ENCODE measurements at places on chromosomes 16 and 17.

DNA sequence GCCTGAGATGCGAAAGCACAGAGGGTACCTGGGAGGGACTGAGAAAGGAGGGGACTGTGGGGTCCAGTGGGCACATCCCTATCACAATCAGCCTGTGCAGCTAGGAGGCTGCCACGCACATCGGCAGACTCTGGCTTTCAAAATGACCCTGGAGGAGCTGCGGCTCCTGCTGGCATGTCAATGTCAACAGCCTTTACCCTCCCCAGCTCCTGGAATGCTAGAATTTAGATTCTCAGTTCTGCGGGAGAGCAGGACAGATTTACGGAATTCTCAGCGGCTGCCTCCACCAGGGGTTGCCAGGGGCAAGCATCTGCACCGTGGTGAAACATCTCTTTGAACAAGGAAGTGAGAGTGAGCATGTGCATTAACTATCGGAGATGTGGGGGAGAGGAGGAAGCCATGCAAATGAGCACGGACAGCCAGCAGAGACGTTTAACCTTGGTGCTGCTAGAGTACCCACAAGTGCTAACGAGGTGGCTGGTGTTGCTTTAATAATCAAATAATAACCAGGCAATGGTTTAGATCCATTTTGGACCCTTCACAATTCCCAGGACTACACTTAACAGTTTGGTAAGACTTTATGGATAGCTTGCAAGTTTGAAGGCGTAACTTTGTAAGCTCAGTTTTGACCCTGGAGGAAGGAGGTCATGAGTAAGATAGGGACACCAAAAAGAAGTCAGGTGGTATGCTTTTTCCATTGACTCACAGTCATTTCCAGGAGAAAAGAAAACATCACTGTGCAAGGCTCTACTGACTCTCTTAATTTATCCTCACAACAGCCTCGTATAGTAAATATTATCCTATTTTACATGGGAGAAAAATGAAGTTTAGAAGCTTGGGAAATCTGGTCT is 54.1 kb downstream of the XYLT1 start:
- DNase-seq = no peak

- no peak for DNase-seq
Measured at GRCh38 chr16:47132308-47132707, 11.4 kb downstream of the NETO2 start.

DNA sequence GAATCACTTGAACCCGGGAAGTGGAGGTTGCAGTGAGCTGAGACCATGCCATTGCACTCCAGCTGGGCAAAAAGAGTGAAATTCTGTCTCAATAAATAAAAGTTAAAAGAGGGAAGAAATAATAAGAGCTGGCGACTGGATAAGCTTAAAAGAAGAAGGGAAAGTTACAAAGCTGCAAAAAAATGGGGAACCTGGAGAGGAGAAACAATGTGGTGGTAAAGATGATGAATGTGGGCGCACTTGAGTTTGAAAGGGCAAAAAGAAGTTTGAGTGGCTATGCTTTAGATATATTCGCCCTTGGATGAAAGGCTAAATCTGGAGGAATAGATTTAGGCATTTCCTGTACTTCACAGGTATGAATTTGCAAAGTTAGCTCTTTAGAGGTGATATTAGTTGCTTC is 53.0 kb upstream of the YPEL2 start:
- no peak for DNase-seq

- no peak for DNase-seq
Measured at GRCh38 chr17:8503807-8504206, 68.1 kb downstream of the NDEL1 start.

DNA sequence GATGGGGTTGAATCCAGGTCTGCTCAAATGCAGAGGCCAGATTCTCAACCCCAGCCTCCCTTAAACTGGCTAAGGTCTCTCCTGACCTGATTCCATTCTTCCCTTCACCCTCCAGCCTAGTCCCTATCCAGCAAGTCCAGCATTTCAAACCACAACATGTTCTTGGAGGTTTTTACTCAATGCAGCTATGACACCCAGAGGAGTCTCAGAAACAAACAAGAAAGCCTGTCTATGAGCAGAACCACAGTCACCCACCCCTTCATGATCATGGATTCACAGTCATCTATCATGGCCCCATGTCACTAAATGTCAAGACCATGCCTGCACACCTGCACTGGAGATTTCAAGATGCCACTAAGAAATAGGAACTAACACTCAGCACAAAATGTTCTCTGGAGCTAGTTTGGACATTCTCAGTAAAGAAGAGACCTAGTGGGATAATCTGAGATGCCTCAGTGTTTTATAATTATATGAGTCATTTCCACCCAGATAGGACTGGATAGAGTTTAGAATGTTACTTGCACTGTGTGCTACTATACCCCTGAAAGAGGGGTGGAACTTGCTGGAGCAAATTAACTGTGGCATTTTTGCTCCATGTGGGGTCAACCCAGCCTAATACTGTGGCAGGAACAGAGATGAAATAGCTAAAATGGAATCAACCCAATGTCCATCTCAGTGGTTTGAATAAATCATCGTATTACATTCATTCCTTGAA is 9.5 kb upstream of the METTL22 start:
- no peak for DNase-seq

DNA sequence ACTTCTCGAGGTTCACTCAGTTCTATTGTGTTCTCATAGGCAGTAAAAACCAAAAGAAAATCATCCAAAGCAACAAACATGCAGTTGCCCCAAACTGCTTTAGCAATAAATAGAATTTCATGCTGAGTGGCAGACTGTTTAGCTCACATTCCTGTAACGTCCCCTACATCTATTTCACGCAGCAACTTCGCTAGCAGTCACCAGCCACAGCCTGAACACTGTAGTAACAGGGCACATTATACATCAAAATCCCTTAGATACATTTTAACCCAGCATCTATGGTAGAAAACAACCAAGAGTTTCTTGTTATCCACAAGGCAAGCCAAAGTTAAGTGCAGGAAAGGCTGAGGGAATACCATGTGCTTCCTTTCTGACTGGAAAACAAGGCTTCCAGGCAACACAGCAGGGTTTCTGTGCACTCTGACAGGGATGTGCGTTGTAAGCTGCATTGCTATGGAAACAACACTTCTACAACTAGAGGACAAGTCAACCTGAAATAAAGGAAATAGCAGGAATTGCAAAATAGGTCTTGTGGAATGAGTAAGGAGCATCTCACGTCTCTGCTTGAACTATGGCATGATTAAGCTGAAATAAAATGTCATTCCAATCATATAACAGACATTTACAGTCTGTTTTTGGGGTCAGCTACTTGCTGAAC is 55.4 kb downstream of the CFDP1 start:
- no peak for DNase-seq

- DNase-seq = peak; percentile 15
Measured at GRCh38 chr16:13829697-13830299, 90.2 kb upstream of the ERCC4 start.

GRCh38 chr16:66576296-66576695 is 3.0 kb upstream of the CMTM2 start:
- DNase-seq = no peak

Measured in anterior cingulate cortex (tissue), 58 donors.